Endothelial cell (in vitro differentiated cells): ENCODE measurements at places on chromosomes 5 and 9. TPM values are rescaled to one million over a fixed set of nuclear protein-coding genes. Genes with fewer than 3 reads are reported as not detected.

- no peak for DNase-seq
Observed at GRCh38 chr5:53712327-53712726, 151.9 kb downstream of the NDUFS4 start.

GRCh38 chr5:110297152-110297670 is 429.3 kb downstream of the TMEM232 start:
- DNase-seq, result no peak

GRCh38 chr9:137226338-137227053 is 806 bp upstream of the RNF224 start:
- DNase-seq, result no peak

GRCh38 chr5:119354537-119355243 is 1.1 kb upstream of the TNFAIP8 start:
- no peak for DNase-seq

GRCh38 chr9:113628621-113629020 is 165.1 kb downstream of the RGS3 start:
- DNase-seq, result no peak

DNA sequence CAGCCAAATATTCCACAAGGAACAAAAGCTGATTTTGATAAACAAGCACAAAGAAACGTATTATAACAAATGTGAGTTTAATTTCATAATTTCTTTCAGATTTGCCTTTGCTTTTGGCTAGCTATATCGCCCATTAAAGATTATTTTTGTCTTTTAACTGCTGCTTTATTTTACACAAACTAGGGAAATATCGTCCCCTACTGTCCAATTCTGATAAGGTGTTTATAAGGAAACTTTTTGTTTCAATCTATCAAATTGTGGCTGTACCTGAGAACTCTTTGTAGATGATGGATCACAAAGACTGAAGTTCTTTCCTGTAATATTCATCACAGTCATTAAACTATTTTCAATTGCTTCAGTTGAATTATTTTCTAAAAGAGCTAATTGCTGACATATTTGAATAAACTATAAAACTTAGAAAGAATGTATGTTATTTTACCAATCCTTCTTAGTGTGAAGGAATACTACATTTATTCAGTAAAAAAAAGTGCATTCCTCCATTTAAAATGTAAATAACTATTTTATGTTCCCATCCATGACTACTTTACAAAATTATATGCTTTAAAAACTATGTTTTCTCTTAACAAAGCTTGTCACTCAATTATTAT is 431.3 kb upstream of the ITGA1 start:
- DNase-seq, result no peak

DNA sequence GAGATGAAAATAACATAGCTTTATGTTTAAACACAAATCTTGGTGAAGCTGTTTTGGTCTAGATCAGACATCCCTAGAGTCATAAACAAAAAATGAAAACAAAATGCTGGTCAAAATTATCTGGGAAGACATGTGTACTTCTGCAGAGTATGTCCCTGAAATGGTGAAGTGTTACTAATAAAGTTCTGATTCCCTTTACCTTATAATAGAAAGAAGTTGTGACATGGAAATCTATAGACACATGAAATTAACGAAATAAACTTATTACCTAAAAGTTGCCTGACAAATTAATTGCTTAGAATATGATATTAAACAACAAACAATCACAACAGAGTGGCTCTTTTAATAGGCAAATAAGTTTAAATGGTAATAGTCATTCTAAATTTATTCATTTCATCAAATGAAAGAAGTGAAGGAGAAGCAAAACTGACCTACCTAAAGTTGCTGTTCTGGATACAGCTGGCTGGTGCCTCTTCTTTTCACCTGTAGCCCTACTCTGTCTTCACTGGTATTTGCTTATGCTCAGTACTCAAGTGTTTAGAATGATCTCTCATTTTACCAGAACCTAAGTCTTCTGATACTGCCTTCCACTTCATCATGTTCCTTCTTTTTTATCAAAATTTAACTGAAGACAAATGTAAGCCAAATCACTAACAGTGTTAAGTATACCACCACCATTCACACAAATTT is 38.8 kb downstream of the FNIP1 start:
- DNase-seq, result no peak

GRCh38 chr9:16950051-16950450 is 79.6 kb upstream of the BNC2 start:
- no peak for DNase-seq

GRCh38 chr5:72408603-72409002 is 88.4 kb downstream of the PTCD2 start:
- DNase-seq, result no peak

DNA sequence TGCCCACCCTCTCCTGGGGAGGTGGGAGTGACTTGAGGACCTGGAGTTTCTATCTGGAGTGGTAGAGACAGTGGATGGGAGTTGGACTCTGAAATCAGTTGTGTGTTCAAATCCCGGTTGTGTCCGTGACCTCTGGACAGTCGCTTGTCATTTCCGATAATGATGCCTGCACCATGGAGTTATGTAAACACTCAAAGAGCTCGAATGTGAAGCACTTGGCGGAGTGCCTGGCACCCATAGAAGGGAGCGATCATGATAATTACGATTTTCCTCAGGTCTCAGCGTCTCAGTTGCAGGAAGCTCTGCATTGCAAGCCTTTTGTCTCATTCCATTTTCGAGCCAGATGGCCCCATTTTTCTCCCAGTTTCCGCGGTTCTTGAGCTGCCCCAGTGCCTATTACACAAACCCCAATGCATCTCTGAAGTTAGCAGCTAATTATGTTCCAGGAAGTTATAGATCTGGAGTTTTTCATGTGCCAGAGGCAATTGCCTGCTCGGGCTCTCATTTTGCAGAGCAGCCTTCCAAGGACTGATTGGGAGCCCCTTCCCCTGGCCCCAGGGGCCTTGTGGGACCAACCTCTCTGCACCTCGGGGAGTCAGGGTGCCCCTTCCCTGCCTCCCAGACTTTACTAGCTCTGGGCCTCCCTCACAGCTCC is 175.5 kb upstream of the MVB12B start:
- no peak for DNase-seq

GRCh38 chr9:29397148-29397547 is 1823.9 kb upstream of the C9orf72 start:
- DNase-seq, result no peak

DNA sequence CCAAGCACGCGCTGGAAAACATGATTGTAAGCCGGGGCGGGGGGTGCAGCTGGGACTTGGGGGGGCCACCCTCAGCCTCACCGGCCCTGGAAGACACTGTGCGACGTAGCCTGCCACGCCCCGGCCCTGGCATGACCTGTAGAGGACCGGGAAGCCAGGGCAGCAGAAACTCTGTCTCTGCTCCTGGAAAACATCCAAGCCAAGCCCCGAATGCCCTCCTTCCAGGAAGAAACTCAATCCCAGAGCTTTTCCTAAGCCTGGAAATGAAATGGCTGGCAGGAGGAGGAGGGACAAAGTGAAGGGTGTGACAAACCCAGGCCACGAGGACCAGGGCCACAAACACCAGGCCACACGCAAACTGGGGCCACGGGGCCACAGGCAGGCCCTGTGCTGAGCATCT is 55.4 kb downstream of the KCNT1 start:
- DNase-seq, result no peak

DNA sequence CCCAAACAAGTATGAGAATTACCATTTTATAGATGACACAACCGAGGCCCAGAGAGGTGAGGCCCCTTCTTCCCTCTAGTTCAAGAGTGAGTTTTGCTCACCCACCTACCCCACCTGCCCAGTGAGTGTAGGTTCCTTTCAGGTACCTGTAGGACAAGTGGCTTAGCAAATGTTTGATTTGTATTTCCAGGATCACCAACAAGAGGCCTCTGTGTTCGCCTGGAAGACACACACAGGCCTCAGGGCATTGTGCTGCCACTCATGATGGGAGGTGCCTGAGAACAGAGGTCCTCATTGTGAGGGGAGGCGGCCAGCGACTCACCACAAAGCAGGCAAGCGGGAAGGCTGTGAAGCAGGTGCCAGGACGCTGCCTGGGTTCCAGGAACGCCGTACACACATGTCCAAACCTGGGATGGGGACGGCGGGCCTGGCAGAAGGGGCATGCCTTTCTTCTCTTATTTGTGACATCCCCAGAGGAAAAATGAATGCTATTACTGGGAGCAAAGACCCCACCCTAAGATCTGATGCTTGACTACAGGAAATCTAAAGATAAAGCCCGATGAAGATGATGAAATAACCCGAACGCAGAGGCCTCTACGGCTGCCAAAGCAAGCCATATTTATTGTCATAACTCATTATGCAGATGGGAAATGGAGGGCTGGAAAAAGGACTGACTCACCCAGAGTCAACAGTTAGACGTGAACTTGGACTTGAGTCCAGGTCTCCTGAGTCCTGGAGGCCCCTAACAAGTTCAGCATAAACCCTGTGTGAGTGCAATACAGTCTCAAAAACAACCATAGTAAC is 60.2 kb upstream of the SLC25A51 start:
- DNase-seq, result no peak

Gene PCSK1
- total RNA-seq, result 0.41 TPM

Gene IFNB1
- not detected for total RNA-seq

Gene GFRA3
- 0.13 TPM for total RNA-seq

Gene SLCO4C1
- total RNA-seq, result 18.0 TPM

Gene KCNIP1
- 6.1 TPM for total RNA-seq
